Activated T-cell treated with anti-CD3 and anti-CD28 coated beads, Interleukin-2, amount 50 U/mL, for 48 hours (primary cell): ENCODE measurements at places on chromosomes 2 and 18.
A peak's percentile ranks its signal among the peaks of the same experiment; 100 is the strongest.

DNA sequence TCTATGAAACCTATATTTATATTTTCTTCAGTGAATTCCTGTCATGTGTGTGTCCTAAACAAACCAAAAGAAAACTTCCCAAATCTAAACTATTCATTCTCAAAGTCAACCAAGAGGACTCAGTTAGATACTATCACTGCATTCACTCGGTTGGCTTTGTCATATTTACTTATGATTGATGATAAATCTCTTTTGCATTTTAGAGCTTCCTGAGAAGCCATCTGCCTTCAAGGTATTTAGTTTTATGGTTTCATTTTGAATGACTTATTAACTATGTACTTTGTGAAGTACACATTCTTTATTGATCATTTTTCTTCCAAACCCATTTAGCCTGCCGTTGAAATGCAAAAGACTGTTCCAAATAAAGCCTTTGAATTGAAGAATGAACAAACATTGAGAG lies 36.2 kb downstream of the ANKRD30B start:
- DNase-seq = no peak

GRCh38 chr2:20604951-20605381 lies 45.9 kb downstream of the HS1BP3 start:
- no peak for DNase-seq

DNA sequence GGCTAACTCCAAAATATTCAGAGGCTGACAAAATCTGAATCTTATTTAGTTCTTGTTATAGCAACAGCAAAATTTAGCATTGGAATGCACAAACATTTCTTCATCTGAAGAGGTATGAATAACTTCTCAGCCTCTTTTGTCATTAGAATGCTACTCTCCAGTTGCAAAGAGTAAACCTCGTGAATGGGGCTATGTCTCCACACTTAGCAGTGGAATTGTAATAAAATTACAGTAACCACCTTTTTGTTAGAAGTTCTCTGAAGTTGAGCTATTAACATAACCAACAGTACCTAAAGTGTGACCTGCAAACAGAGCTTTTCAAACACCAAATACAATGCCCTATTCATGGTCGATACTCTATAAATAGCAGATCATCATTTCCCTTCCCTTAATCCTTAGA lies 50.2 kb upstream of the GALNT3 start:
- no peak for DNase-seq

DNA sequence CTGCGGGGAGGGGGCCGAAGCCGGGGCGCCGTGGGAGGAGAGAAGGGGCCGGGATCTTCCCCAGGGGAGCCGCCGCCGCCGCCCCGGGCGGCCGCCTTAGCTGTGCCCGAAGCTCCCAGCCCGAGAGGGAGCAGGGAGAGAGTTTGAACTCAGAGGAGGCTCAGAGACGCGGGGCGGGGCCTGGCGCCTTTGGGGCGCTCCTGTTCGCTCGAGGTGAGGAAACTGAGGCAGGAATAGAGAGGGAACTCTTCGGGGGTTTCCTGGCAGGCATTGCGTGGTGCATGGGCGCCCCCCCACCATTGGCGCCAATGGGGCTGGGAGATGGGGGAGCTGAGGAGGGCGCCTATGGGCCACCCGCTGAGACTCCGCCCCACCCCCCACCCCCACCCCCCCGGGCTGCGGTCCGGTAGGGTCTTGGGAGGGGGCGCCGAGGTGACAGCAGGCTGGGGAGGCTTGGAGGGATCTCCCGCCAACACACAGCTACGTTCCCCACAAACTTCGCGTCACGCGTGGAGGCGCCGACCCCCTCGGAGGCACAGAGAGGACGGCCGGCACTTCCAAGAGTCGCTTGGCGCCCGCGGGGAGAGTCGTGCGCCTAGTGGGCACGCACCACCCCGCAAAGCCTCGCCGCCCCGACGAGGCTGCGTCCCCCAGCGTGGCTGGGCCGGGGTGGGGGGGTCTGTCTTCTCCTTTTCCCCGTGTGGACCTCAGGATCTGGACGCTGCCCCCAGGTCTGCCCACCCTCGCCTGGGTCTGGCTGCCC lies 680 bp downstream of the CTDSP1 start:
- DNase-seq = peak; percentile 70

DNA sequence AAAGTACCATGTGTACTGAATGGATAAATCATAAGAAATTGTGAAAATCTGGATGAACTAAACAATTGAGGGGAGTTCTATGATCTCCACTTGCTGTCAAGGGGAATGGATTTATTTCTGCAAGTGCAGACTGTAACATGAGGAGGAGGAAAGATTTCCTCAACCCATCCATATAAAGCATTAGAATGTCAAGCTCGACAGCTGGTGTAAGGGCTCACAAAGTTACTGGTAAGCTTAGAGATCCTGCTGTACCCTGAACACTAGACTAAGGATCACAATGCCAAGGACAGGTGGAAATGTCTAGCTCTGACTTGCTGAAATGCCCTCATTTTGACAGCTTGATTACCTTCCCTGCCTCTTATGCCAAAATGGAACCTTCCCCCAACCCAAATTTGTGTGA lies 125.3 kb downstream of the TCF4 start:
- DNase-seq = no peak

DNA sequence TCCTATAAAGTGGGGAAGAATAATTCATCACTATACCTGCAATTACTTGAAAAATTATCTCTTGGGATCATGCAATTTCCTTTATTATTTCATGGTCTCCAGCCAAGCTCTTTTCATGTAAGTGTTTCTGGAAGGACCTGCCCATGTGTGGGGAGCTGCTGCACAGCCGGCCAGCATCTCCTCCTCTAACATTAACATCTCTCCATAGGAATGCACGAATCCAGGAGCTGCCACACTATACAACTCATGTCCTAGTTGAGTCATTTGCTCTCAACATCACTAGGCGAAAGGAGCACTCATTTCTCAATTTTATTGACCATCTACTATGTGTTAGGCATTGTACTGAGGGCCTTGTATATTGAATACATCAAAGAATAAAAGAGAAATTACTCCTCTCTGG lies 144.3 kb upstream of the ERBB4 start:
- no peak for DNase-seq

GRCh38 chr18:28716338-28716737 lies 539.4 kb upstream of the CDH2 start:
- DNase-seq = no peak

DNA sequence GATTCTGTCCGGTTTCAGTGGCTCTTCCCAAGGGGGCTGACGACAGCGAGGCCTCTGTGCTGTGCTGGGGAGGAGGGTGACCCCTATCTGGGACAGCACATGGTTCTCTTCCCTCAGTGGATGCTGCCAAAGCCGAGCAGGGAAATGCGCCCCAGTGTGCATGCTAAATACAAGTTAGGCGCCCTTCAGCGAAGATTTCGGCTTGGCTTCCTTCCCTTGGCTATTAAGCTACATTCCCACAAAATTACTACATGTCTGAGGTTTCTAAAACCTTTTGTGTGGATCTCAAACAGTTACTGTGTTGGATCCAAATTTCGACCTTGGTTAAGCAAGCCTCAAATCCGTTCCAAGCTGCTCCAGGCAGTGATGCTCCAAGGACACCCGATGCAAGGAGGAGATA lies 440.3 kb downstream of the NRXN1 start:
- DNase-seq = no peak

DNA sequence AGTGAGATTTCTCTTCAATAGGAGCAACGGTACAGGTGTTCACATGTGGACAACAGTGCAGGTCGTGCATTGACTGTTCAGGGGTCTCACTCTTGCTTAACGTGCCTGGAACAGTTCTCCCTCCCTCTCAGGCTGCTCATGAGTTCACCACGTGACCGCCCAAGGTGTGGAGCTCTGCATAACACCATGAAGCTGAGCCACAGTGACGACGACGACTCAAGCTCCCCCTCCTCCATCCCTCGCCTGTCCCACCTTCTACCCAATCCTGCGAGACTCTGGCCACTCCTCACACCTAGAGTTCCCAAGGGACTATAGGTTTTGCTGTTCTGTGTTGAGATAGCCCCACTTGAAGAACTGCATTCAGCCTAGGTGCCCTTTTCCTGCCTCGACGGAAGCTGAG lies 42.8 kb downstream of the STK25 start:
- DNase-seq = no peak

DNA sequence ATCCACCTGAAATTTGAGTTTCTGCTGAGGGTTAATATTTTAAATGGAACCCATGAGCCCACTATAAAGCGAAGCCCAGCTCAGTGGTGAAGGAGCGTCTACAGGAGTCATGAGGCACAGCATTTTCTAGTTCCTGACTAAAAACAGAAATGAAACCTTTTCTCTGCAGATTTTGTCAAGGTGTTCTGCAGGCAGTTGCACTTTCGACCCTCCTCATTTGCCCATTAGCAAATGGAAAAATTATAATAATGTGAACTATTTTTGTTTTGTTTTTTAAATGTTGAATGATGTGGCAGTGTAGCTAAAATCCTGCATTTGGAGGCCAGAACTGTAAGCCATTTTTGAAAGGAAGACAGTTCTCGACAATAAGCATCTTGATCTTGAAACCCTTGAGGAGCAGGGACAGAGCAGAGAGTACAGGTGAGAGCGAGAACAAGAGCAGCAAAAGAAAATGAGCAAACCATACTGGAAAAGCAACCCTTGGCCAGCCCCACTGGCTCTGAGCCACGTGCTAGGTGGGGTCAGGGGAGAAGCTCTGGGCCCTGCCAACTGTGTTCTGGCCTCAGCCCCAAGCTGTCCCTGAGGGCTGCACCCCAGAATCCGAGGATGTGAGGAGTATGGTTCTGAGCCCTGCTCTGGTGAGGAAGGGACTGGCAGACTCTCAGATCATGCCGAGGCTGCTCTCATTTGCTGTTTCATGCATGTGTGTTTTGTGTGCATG lies 26.4 kb upstream of the COPS8 start:
- DNase-seq = no peak

- no peak for DNase-seq
Measured at GRCh38 chr2:208066016-208066415, 40.7 kb upstream of the PLEKHM3 start.

DNA sequence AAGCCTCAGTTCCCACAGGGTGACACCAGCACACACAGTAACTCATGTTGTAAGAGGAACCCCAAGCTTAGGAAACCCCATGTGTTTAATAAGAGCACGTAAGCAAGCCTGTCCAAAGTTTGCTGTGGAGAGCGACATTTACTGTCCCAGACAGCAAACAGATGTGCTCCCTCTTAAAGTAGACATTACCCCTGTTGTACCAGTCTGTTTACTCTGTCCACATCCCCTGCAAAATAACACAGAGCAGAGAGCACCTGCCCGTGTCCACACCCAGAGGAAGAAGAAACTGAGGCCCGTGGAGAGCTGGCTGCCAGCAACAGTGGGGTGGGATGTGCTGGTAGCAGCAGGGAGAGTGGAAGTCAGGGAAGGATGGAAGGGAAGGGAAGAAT lies 243.5 kb downstream of the GBX2 start:
- no peak for DNase-seq

GRCh38 chr18:63138436-63139340 lies 180.9 kb downstream of the BCL2 start:
- DNase-seq = no peak

DNA sequence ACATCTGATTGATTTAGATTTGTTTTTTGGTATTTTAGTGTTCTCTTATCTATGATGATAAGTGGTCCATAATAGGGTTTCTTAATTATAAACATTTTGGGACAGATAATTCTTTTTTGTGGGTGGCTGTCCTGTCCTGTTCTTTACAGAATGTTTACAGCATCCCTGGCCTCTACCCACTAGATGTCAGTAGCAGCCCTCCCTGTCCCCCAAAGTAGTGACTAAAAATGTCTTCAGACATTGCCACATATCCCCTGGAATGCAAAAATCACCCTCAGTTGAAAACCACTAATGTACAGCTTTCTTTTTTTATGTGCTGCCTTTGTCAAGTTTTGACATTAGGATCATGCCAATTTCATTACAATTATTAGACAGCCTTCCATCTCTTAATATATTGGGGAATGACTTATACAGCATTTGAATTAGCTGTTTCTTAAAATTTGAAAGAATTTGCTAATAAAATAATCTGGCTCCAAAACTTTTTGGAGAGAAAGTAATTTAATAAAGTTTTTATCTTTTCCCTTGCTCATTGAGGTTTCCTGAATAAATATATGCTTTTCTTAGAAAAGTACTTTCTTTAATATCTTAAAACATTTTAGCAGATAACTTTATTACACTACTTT lies 19.5 kb downstream of the WIPF1 start:
- DNase-seq = no peak

DNA sequence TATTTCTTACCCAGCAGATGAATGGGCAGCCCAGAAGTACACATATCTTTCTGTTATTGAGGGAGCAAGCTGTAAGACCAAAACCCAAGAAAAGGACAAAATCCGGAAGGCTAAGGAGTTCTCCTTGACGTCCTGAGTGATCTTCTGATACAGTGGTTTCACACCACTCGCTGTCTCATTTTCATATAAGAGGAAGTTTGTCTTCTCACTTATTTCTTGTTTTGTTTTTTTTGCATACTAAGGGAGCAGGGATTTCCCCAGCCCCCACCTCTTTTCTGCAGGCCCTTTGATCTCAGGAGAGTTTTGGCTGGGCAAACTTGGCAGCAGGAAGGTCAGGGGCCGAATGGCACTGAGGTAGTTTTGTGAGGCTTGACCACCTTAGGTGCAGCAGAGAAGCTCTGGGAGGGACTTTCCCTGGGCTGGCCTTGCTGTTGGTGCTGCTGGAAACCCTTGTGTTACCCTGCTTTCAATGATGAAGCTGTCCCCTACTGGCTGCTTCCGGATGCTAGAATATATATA lies 13.3 kb downstream of the CHRNA1 start:
- peak; percentile 68 for DNase-seq

DNA sequence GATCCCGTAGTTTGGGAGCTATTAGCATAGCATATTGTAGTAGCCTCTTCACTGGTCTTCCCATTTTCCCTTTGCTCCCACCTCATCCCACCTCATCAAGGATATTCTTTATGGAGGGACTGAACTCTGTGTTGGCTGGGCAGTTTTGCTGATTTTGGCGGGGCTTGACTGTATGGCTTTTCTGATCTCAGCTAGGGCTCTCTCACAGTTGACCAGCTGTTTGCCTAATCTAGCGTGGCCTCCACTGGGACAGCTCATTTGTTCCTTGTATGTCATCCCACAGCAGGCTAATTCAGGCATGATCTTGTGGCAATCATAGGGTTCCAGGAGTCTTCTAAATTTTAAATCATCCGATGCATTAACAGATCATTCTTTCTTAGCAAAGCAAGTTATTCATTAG lies 30.2 kb upstream of the MTX2 start:
- DNase-seq = no peak

DNA sequence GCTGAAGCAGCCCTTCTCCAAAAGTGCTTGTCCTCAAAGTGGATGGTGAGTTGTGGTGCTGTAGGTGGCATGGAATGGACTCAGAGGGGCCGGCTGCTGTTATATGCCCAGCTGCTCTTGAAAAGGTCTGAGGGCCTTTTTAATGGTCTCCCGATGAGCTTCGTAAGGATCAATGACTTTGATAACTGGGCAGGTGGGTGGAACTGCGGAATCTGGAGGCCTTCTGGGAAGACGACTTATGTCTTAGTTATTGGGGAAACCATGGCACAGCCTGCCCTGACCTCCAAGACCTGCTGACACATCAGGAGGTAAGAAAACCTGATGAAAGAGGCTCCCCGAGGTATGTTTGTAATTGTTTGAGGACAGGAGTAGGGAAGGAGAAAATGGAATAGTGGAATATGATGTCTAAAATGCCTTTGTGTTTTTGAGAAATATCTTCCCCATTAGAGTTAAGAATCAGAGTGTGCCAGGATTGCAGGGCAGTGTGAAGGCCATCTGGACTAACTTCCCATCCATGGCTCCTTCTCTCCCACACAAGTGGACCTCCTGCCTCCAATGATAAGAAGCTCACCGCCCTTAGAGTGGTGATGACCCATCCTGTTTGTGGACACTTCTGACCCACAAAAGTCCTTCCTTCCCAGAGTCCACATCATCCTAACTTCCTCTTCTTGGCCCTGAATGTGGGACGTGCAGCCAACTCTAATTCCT lies 236.1 kb downstream of the FHOD3 start:
- no peak for DNase-seq

GRCh38 chr2:38239452-38239851 lies 137.6 kb downstream of the ATL2 start:
- DNase-seq = no peak
